CD4-positive, alpha-beta T cell treated with Interleukin-4 for 1 hour (primary cell): ENCODE measurements at places on chromosomes 6 and 20.

GRCh38 chr20:39259808-39260207 is 297.7 kb downstream of the DHX35 start:
- DNase-seq: no peak

DNA sequence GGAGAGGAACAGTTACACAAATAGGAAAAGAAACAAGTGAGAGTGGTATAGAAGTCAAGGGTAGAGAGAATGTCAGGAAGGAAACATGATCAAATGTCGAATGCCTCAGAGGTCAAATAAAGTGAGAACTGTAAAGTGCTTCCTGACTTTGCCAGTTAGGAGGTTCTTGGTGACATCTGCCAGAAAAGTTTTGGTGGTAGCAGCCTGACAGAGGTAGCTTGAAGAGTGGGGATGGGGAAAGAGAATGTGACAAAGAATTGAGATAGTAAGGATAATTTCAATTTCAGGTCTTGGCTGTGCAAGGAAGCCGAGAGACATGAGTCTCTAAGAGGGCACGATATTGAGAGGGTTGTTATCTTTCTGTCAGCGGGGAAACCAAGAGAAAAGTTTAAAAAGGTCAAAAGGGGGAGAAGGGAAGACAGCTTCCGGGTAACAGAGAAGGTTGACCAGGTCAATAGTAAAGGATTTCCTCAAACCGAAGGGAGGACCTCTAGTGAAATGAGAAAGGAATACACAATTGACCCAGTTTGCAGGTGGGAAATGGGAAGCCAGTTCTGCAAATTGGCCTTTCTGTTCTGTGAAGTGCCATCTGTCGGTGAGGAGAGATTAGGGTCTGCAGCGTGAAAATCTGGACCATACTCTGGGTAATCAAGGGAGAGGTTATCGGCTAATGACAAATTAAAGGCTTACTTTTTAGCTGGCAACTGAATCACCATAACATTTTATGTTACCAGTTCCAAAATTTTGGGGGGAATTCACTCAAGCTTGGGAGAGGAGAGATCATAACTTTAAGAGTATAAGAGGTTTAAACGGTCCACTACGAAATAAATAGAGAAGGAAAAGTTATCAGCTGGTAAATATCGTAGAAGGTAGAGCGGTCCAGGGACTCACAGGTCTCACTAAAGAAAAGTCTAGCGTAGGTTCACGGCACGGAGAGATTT is 973 bp upstream of the BRD2 start:
- peak; percentile 62 for DNase-seq

- no peak for DNase-seq
Observed at GRCh38 chr6:94562846-94563245, 1014.5 kb upstream of the MANEA start.

DNA sequence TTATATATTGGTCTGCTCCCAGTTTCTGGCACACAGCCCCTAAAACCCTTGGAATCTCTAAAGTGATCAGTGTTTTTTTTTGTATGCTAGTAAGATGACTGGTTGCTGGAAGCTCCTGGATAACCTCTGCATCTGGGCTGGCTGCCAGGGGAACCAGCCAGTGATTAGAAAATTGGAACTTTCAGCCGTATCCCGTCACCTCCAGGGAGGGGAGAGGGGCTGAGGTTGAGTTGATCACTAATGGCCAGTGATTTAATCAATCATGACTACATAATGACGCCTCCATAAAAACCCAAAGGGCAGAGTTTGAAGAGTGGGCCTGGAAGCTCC is 48.0 kb upstream of the NOP56 start:
- DNase-seq: no peak

- DNase-seq: no peak
Observed at GRCh38 chr6:86723729-86724128, 213.6 kb upstream of the HTR1E start.

GRCh38 chr6:1290805-1291204 is 21.1 kb upstream of the FOXQ1 start:
- no peak for DNase-seq

- DNase-seq: no peak
Observed at GRCh38 chr20:47859278-47859677, 74.0 kb upstream of the SULF2 start.

- no peak for DNase-seq
Observed at GRCh38 chr6:79985128-79985527, 19.3 kb upstream of the TTK start.

DNA sequence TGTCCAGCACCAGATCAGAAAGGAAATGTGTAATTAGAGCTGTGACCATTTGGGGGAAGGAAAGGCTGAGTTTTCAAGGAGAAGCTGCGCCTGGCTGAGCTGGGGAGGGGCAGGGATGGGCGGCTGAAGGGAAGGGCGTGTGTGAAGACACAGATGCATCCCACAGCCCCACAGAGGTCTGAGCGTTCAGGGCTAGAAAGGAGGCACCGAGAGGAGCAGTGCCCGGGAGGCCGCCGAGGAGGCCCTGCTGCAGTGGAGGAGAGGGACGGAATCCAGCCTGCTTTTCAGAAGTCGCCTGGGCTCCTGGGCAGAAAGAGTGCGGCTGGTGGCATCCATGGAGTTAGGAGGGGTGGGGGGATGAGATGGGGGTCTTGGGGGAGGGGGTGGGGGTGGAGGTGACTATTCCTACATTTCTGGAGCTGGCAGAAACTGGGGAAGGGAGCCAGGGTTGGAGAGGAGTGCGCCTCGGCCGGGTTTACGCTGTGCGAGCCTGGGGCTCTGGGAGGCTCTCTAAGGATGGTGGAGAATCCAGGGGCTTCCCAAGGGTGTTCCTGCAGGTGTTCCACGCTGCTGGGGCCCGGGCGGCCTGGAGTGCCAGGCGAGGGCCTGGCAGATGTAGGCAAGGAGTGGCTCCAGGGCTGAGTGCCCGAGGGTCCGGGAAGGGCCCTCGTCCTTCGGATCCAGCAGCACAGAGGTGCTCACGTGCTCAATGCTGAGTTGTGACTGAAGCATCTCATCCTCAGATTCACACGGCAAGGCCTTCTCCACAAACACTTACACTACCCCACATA is 41.8 kb downstream of the WDR27 start:
- no peak for DNase-seq

- DNase-seq: no peak
Observed at GRCh38 chr6:21596949-21597682, 3.6 kb downstream of the SOX4 start.

DNA sequence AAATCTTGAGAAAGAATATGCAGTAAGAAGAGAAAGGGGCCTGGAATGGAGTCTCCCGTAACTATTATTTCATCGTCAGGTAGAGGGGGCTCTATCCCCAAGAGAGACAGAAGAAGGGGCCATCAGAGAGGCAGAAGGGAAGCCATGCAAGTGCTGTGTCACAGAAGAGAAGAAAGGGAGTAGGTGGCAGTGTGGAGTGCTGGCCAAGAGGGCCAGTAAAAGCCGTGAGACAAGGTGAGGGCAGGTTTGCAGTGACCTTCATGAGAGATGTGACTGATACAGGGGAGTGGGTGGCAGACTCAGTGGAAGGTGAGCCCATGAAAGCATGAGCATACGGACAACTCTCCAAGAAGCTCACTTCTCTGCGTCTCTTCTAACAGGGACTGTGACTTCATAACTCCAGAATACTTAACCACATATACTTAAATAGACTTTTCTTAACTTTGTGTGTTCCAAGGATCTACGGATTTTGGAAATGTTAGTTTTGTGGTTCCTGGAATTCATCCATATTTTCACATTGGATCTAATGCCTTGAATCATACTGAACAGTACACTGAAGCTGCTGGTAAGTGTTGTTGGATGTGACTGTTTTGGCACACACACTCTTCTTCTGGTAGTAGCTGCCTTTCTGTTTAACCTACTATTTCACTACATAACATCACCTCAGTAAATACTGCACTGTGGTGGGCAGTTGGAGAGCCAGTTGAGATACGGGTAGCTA is 15.6 kb downstream of the PM20D2 start:
- DNase-seq: no peak

- peak; percentile 54 for DNase-seq
Observed at GRCh38 chr6:43308101-43308989, at the start of gene CRIP3. TSS of gene CRIP3 (minus strand) at chr6:43308826. CDS start at chr6:43308792, 34 bp downstream.

DNA sequence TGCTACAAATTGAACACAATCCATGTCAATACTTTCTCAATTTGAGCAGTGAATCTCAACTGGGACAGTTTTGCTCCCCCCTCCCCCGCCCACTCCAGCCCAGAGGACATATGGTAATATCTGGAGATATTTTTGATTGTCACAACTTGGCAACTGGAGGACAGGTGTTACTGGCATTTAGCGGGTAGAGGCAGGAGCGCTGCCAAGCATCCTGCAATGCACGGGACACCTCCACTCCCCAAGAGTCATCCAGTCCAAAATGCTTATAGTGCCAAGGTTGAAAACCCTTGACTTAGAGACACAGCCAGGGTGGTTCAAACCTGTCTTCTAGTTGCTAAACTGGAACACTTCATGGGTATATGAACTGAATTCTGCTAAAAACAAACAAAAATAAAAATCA is 26.9 kb upstream of the LRRC1 start:
- DNase-seq: no peak

DNA sequence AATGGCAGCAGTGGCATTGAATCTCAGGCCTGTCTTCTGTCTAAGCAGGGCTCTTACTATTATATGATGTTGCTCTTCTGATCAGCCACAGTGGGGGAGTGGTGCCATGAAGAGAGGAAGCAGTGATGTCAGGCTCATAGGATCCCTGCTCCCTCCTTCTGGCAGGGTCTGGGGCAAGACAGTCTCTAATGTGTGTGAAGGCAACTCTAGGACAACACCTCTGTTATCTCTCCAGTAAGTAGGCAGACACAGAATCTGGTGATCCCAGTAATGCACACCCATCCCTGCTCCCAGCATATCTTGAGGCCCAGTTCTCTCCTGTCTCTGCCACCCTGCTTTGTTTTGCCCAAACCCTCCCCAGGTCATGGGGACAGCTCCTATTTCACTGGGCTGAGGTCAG is 8.8 kb downstream of the C20orf202 start:
- DNase-seq: no peak

GRCh38 chr6:117602899-117603588 is 733 bp upstream of the GOPC start:
- no peak for DNase-seq

GRCh38 chr20:56949318-56949717 is 317.1 kb downstream of the BMP7 start:
- no peak for DNase-seq

DNA sequence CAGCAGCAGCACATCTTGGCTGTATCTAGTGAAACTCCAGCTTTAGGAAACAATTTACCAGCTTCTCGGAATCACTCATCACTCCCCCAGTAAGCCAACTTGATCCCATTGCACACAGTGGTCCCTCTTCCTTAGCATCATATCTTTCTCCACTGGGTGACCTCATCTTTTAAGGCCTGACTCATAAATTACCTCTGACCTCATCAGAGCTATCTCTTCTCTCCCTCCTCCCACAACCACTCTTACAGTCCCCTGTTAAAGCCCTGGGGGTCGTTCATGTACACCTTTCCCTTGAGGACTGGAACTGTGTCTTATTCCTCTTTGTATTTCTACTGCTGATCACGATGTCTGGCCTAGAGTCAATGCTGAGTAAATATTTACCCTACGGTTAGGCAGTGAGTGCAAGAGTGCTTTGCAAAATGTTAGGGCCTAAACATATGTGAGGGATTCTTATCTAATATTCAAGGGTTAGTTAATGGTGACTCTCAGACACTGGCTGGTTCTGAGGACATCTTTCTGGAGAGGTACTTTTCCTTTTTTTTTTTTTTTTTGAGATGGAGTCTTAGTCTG is 187.2 kb downstream of the LRFN2 start:
- no peak for DNase-seq

DNA sequence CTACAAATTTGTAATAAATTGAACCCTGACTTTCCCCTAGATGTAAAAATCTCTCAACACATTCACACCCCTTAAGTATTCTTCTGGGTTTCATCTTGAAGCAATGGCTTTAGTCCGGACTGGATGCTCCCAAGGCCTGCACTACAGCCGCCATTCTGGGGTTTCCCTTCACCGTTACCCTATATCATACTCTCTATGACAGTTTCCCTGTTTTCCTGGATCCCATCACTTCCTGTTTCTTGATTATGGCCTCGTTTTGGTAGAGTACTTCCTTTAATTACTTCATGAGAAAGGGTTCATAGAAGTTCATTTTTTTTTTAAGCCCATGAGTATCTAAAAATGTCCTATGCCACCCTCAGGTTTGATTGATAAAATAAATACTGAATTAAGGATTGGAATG is 11.7 kb downstream of the FIG4 start:
- no peak for DNase-seq

DNA sequence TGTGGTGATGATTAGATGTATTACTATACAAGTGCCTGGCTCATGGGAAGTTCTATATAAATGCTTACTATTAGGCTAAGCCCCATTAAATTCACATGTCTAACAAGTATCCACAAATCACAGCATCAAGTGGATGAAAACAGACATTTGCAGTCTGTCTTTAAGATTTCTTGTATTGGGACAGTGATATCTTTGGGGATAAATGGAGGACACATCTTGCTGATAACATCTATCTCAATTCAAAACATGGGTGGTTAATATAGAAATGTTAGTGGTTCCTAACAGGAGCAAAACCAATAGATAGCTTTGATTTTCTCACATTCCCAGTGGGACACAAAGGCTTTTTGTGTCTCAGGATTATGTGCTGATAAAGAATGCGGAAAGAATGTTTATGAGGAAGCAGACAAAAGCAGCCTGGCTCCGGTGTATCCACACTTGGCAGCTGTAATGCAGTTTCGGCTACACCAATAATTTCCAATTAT is 29.3 kb downstream of the PTPRK start:
- no peak for DNase-seq

DNA sequence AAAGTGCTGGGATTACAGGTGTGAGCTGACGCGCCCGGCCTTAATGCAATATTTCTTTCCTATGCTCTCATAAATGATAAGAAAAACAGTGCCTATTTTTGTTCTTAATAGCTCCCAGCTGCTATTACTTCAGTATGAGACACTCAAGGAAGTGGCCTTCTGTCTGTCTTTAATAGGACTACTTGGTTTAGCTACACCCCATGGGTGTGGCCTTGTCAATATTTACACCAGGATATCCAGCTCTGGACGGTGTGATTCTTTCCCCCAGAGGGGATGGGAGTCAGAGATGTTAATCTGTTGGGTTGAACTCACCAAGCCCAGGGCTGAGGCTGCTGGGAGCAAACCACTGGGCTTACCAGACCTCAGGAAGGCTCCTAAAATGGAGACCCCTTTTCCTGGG is 134.2 kb downstream of the CEP57L1 start:
- DNase-seq: no peak

- DNase-seq: no peak
Observed at GRCh38 chr6:110557199-110557598, 80.8 kb upstream of the SLC22A16 start.
